Retina (tissue), 1 donor: ENCODE measurements at places on chromosomes 4 and X.

DNA sequence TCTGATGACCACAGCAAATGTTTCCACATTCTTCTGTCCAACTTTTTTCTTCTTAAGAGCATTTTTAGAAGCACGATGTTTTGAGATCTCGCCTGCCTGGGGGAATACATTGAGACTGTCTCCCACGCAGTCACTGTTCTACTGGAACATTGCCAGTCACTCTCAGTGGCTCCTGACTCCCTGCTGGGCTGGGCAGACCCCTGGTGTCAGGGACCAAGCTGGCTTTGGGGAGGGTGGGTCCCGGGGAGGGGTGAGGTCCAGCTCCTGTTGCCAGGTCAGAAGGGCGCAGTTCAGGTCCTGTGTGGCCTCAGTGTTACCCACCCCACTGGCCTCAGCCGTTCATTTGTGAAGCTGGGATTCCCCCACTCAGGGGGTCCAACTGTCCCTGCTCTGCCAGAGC is 18.9 kb upstream of the ABLIM2 start:
- DNase-seq = no peak

GRCh38 chr4:164440199-164440598 is 313.7 kb upstream of the SMIM31 start:
- peak; percentile 9 for DNase-seq

GRCh38 chr4:123649250-123649644 is 252.7 kb downstream of the SPRY1 start:
- DNase-seq = no peak

DNA sequence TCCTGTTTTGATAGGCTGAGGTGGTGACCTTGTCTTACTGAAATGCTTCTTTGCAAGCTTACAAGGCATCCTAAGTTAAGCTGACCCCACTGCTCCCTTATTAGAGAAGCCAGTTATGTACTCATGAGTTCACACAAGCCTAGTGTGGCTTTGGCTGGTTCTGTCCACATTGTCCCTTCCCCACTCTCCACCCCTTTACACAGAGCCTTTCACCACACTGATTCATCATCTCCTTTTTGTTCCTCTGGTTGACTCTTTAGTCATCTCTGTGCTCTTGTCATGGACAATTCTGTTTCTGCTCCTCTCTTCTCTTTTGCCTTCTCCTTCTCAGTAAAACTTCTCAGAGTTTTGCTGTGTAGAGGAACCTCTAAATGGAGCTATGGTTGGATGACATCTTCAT is 4.9 kb downstream of the CHRNA9 start:
- DNase-seq = no peak

DNA sequence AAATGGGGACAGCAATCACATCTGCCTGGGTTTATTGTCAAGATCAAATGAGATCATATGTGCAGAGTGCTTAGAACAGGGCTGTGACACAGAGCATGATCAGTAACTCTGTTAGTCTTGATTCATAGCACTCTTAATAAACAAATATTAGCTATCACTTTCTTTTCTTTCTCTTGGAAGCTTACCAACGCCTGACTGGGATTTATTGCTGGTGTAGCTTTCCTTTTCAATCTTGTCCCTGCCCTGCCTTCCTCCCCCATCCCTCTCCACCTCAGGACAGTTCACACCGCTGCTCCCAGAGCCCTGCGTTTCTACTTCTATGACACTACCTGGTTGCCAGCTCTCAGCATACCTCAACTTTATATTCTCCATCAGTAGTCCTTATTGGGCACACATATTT is 120.7 kb downstream of the LDB2 start:
- no peak for DNase-seq

GRCh38 chrX:153774576-153775292 is 6.1 kb upstream of the SRPK3 start:
- DNase-seq = no peak

- DNase-seq = no peak
These were observed 54.9 kb downstream of the USP46 start for GRCh38 chr4:52604215-52604614.

DNA sequence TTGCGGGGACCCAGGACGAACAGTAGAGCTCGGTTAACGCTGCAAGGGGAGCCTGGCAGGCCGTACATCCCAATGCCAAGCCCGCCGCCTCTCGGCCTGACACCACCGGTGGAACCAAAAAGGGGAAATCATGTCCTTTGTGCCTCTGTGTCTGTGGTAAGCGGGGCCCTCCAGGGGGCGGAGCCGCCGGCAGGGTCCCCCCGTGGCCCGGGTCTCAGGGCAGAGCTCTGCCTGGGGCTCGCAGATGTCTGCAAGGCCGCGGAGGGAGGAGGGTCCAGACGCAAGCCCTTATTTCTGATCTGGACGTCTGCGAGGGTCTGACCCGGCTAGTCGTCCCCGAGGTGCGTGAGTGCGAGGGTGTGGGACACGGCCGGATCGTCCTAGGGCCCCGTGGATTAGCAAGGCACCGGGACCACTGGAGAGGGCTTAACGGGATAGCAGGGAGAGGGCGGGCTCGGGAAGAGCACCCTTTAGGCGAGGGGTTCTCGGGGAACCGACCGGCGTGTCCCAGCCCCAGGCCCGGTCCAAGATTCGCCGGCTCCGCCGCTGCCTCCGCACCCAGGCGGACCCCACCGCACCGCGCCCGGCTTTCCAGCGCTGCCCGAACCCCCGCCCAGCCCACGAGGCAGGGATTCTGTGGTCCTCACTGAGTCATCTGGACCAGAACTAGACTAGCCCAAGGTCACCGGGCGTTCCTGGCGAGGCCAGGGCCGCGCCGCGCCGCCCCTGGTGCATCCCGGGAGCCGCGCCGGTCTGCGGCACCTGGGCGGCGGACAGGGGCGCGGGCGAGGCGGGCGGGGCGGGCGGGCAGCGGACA is 863 bp upstream of the FAM193A start:
- peak; percentile 90 for DNase-seq

DNA sequence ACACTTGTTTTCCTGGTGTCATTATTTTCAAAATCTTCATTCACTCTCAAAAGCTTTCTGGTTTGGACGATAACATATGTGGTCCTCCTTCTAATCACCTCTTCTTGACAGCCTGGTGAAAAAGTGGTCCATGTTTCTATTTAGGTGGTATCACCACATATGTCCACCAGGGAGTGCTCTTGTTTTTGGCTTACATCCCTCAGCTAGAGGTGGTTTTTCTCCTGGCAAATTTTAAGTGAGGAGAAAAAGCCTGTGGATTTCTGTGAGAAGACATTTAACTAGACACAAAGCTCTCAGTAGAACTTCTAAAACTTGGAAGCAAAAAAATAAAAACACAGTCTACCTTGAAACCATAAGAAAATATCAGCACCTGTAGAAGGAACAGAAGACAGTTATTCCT is 58.0 kb upstream of the FRMPD4 start:
- peak; percentile 34 for DNase-seq
